ENCODE measurements at places on chromosomes 3 and 15.

- DNase-seq = no peak
These were observed 28.4 kb upstream of the EPHB3 start for GRCh38 chr3:184532940-184533732.

DNA sequence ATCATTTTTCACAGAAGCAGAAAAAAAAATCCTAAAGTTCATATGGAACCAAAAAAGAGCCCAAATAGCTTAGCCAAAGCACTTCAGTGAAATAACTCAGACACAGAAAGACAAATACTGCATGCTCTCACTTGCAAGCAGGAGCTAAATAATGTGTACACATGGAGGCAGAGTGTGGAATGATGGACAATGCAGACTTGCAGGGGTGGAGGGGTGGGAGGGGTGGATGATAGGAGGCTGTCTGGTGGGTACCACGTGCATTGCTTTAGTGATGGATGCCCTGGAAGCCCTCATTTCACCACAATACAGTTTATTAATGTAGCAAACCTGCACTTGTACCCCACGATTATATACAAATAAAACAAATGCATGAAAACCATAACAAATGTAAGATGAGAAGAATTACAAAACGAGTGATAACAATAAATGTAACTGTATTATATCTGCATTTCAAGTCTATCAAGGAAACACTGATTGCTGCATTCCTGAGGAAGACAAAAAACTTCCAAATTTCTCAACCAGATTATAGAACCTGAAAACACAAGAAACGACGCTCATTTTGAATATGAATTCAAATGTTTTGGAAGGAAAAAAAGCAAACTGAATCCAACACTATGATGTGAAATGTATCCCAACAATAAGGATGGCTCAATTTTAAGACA lies 96.5 kb downstream of the DLG1 start:
- DNase-seq = no peak

DNA sequence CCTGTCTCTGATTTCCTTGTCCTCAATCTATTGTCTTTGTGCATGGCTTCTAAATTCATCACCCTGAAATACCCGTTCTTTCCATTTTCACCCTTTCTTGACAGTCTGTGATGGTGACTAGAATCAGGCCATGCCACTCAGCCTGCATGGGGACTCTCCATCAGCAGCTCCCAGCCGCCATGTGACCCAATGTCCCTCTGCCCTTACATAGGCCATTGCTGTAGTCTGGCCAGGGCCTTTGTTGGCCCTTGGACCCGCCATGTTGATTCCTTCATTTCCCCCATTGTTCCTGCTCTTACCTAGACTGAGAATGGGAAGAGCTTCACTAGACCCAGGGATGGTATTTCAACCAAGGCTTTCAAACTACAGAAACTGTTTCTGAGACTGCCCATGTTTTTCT lies 45.8 kb downstream of the SPSB4 start:
- no peak for DNase-seq

DNA sequence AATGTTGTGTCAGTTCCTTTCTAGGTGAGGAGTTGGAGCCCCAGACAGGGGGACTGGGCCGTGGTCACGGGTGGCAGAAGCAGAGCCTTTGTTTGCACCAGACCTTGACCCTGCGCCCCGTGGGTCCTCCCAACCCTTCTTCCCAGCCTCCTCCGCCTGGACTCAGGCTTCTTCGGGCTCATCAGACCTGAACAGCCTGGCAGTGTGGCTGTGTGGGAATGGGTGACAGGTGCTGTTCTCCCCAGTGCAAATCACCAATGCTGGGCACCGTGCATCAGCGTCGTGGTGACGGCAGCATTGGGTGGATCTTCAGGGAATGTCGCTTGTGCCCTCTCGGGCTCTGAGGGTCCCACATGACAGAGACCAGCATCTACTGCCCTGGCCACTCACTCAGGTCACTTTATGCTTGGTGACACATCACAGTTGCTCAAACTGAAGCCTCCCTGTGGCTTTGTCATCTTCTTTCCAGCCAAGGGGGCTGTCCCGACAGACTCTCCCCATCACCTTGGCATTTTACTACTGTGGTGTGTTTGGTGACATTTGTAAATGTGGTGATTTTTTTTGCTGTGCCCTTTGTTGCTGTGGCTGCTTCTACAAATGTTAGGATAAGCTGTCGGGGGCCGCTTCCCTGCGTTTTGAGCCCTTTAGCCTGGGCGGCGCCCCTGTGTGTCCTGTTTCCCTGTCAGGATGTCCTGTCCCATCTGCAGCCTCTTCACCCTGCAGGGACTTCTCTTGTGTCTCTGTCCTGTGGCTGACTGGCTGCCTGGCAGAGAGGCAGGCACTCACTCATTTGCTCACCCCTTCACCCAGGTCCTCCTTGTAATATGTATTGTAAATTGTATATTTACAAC lies 14.5 kb downstream of the APBA2 start:
- no peak for DNase-seq

GRCh38 chr15:66101715-66102395 lies 151.7 kb downstream of the MEGF11 start:
- no peak for DNase-seq

DNA sequence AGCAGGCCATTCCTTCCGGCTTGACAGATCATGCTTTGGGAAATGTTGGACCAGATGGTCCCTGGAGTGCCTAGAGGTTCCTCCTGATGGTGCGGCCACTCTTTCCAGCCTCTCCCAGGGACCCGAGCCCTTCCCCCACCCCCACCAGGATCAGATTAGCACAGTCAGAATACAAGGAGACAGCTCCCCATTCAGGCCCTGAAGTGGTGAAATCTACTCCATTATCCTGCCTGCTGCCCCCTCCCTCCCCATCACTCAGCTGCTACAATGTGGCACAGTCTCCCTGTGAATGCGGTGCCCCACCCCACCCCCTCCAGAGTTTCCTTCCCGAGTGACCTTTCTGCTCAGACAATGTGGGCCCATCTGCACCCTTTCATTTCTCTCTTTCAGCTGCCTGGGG lies 29.4 kb downstream of the RNU5B-1 start:
- DNase-seq = no peak

DNA sequence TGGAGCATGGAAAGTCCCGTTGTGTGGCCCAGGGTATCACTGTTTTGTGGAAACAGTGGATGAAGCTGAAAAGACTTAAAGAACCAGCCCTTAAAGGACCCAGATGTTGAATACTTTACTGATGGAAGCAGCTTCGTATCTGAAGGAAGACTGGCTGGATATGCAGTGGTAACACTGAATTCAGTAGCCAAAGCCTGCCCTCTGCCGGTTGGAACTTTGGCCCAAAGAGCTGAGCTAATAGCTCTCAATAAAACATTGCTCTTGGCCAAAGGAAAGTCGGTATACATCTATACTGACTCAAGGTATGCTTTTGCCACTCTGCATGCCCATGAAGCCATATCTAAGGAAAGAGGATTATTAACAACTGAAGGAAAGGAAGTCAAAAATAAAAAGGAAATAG lies 885.4 kb downstream of the PDCD6IP start:
- peak; percentile 62 for DNase-seq

DNA sequence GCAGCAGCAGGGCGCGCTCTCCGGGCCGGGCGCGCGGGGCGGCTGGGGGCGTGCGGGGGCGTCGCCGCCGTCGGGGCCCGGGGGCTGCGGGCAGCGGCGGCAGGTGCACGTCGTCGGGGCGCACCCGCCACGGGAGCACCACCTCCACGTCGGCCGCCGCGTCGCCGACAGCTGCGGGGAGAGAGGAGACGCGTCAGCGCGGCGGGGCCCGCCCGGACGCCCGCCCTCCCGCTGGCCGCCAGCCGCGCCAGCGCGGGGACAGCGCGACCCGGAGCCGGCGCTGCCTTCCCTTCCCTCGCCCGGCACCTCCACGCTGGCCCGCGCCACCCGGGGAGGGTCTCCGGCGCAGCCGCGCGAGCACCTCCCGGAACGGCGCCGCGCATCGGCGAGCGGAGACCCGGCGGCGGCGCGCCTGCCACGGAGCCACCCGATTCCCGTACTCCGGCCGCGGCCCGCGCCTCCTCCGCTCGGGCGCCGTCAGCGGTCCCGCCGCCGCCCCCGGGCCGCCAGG lies 481 bp downstream of the ADAMTS17 start:
- DNase-seq = peak; percentile 12

Data from NCI-H2081 (cell line).